ENCODE measurements at places on chromosomes 2 and 18. TPM values are rescaled to one million over a fixed set of nuclear protein-coding genes. Genes with fewer than 3 reads are reported as not detected.
A peak's percentile ranks its signal among the peaks of the same experiment; 100 is the strongest.

Gene KRTCAP3
- total RNA-seq, result 5.0 TPM

Gene CHRNG
- not detected for total RNA-seq

Gene ARHGAP25
- total RNA-seq, result 43.0 TPM

DNA sequence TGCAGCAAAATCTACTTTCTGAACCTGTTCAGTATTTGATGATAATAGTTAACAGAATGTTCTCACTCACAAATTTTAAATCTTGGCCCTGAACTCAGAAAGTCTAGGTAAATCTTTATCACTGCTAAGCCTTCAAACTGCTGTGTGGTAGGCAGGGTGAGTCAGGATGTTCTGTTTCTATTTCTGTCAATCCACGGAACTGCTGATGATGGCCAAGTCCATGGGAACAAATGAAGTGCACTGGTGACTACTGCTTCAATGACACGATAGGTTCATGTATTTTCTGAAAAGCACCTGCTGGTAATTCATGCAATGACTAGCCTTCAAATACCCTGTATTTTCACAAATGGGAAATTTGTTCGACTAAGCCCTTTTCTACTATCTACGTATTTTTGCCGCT, 14.2 kb downstream of the NIFK start:
- peak; percentile 59 for DNase-seq

GRCh38 chr2:176104316-176105077, 2.6 kb upstream of the HOXD11 start:
- peak; percentile 37 for DNase-seq

- DNase-seq, result no peak
These were observed 10.7 kb downstream of the PER2 start for GRCh38 chr2:238277695-238278094.

GRCh38 chr2:138831691-138832090, 51.5 kb upstream of the NXPH2 start:
- DNase-seq, result no peak

Measured in activated naive CD4-positive, alpha-beta T cell treated with anti-CD3 and anti-CD28 coated beads for 36 hours (primary cell).